ENCODE measurements at places on chromosomes 16 and 17. TPM values are rescaled to one million over a fixed set of nuclear protein-coding genes. Genes with fewer than 3 reads are reported as not detected.

HEATR9 gene
- not detected for polyA plus RNA-seq

UMOD gene
- polyA plus RNA-seq: not detected

CES3 gene
- polyA plus RNA-seq: 0.10 TPM

LLGL2 gene
- polyA plus RNA-seq: 16.1 TPM

KRT31 gene
- polyA plus RNA-seq: not detected

DNA sequence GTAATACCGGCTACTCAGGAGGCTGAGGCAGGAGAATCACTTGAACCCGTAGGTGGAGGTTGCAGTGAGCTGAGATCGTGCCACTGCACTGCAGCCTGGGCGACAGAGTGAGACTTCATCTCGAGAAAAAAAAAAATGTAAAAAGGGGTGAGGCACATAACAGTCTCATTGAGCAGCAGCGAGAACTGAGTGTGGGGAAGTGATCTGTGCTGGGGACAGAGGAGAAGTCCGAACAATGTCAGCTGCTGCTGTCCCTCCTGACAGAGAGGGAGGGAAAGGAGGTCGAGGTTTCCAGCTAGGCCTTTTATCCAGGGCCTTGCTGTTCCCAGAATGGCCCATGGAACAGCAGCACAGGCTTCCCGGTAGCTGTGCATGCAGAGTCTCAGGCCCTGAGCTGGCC, 14.0 kb downstream of the C16orf74 start:
- H3K4me3 ChIP-seq: no peak overlapping the region
- H3K27ac ChIP-seq: no peak overlapping the region

DNA sequence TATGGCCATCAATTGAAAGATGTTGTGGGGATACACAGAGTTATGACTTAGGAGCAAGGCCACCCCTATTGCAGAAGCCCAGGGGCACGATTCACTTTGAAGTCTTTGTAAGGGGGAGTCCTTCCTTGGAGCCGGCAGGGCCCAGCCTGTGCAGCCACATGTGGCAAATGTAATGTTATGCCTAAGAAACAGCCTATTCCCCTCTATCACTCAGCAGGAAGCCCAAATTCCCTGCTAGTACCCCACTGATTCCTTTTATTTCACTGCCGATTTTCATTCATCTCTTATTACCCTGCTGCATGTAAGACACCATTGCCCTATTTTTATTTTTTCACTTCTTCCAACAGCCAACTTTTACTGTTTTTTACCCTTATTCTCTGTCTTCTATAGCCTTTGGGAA, 233.2 kb downstream of the PMP22 start:
- H3K27me3 ChIP-seq: no peaks in the 10 kb centered on the region
- H3K27ac ChIP-seq: no peak overlapping the region
- DNase-seq: no peak
- H3K36me3 ChIP-seq: no peaks in the 10 kb centered on the region
- H3K4me1 ChIP-seq: no peaks in the 10 kb centered on the region

DNA sequence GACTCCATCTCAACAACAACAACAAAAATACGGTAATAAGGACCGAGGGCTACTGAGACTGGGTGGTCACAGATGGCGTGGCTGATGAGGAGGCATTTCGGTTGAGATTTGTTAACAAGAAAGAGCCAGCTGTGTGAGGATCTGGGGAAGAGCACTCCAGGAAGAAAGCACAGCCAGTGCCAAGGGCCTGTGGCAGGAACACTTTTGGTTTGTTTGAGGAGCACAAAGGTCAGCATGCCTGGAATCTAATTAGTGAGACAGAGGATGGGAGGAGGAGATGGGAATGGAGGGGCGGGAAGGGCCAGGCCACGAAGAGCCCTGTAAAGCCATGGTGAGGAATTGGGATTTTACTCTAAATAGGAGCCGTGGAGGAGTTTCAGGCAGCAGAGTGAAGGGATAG, 24.9 kb downstream of the HASPIN start:
- DNase-seq: no peak
- H3K27ac ChIP-seq: no peak overlapping the region
- no peaks in the 10 kb centered on the region for H3K36me3 ChIP-seq
- H3K27me3 ChIP-seq: no peaks in the 10 kb centered on the region

DNA sequence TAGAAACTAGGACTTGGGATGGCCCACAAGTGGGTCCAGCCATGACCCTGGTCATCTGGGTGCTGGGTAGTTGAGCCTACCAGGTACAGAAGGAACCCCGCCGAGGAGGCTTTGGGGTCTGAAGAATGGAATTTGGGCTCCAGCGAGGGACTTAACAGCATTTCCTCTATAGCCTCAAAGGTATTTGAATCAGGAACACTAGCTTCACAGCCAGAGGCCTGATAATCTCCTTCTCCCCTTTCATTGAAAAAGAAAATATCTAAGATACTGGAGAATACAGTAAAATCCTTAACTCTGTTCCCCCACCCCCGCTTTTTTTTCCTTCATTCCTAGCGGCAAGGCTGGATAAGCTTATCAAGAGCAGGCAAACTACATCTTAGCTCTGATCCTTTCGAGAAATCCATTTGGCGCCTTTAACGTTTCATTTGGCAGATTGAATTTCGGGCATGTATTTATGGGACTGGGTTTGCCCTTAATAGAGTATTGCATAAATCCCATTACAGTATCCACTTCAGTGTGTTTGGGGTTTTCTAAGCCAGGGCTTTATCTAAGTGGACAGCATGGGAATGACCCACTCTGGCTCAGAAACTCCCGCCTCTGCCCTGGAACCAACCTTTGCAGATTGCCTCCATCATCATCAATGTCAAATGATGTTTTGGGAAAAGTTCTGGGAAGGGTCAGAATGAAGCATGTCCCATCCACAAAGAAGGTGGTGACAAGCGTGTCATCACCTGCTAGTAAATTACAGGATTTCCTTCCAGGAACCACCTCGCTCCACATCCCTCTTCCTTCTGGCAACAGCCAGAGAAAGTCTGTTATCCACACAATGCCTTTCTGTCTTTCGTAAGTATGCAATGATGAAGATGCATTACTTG, 36.9 kb downstream of the XYLT1 start:
- no peak overlapping the region for H3K4me3 ChIP-seq
- no peaks in the 10 kb centered on the region for H3K36me3 ChIP-seq
- no peaks in the 10 kb centered on the region for H3K27me3 ChIP-seq
- no peak overlapping the region for H3K27ac ChIP-seq
- peaks cover under 1% of the 10 kb centered on the region for H3K4me1 ChIP-seq

GRCh38 chr16:12159028-12159427, 182.5 kb downstream of the SNX29 start:
- H3K4me1 ChIP-seq: no peaks in the 10 kb centered on the region
- H3K27me3 ChIP-seq: no peaks in the 10 kb centered on the region
- H3K4me3 ChIP-seq: no peak overlapping the region
- DNase-seq: no peak
- no peak overlapping the region for H3K27ac ChIP-seq
- H3K36me3 ChIP-seq: peaks cover 4% of the 10 kb centered on the region

- no peaks in the 10 kb centered on the region for H3K4me1 ChIP-seq
- no peak overlapping the region for H3K4me3 ChIP-seq
- no peaks in the 10 kb centered on the region for H3K36me3 ChIP-seq
- no peaks in the 10 kb centered on the region for H3K27me3 ChIP-seq
- DNase-seq: no peak
Measured at GRCh38 chr16:76816475-76816874, 374.5 kb upstream of the MON1B start.

- DNase-seq: no peak
- peak overlapping the region; percentile 89 for H3K4me3 ChIP-seq
- H3K36me3 ChIP-seq: peaks cover 6% of the 10 kb centered on the region
- no peaks in the 10 kb centered on the region for H3K27me3 ChIP-seq
- H3K4me1 ChIP-seq: peaks cover 32% of the 10 kb centered on the region
Measured at GRCh38 chr16:70438585-70438968, 323 bp downstream of the ST3GAL2 start.

DNA sequence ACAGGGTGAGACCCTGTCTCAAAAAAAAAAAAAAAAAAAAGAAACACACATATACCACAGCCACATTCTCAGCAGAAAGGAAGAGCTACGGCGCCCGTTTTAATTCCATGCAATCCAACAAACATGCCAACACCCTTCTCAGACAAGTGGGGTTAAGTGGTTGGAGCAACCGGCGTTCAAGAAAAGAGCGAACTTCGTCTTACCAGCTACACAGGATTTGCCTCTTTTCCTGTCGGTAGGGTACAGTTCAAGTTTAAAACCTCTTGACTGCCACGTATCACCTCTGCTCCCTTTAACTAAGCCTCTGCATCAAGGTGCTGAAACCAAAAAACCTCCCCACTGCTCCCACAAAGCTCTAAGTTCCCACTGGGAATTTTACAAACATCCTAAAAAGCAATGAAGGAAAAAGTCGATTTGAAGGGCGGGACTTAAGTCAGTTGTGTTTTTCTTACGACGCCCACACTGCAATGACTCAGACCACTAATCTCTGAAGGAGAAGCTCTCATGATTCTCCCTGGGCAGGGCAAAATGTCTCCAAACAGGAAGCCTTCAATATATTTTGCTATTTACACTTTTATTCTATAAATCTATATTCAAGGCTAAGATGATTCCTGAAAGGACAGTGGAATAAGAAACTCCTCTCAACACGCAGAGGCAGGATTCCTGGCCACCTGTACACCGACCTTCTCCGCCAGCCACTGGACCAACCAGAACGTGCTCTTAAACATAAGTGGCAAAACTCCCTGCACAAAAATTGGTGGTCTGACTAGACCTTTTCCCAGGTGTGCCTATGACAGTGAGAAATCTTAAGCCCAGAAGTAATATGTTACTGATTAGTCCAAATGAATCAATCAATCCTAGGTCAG, 18.8 kb downstream of the SRP68 start:
- peaks cover 91% of the 10 kb centered on the region for H3K36me3 ChIP-seq
- no peak overlapping the region for H3K27ac ChIP-seq
- peaks cover 4% of the 10 kb centered on the region for H3K4me1 ChIP-seq
- no peaks in the 10 kb centered on the region for H3K27me3 ChIP-seq

GRCh38 chr17:66786107-66786506, 48.8 kb upstream of the CACNG5 start:
- H3K36me3 ChIP-seq: peaks cover 41% of the 10 kb centered on the region
- no peaks in the 10 kb centered on the region for H3K27me3 ChIP-seq
- H3K4me3 ChIP-seq: no peak overlapping the region
- H3K4me1 ChIP-seq: no peaks in the 10 kb centered on the region
- H3K27ac ChIP-seq: no peak overlapping the region

GRCh38 chr17:30302241-30302640, 10.5 kb upstream of the BLMH start:
- H3K27me3 ChIP-seq: no peaks in the 10 kb centered on the region
- H3K4me3 ChIP-seq: no peak overlapping the region
- no peak overlapping the region for H3K27ac ChIP-seq
- no peak for DNase-seq

GRCh38 chr16:76634847-76635697, 357.9 kb downstream of the CNTNAP4 start:
- no peaks in the 10 kb centered on the region for H3K4me1 ChIP-seq
- H3K4me3 ChIP-seq: no peak overlapping the region
- no peaks in the 10 kb centered on the region for H3K36me3 ChIP-seq
- H3K27ac ChIP-seq: no peak overlapping the region

All from CD4-positive, CD25-positive, alpha-beta regulatory T cell (primary cell).